ENCODE measurements at places on chromosomes 13 and 19. TPM values are rescaled to one million over a fixed set of nuclear protein-coding genes. Genes with fewer than 3 reads are reported as not detected.

DNA sequence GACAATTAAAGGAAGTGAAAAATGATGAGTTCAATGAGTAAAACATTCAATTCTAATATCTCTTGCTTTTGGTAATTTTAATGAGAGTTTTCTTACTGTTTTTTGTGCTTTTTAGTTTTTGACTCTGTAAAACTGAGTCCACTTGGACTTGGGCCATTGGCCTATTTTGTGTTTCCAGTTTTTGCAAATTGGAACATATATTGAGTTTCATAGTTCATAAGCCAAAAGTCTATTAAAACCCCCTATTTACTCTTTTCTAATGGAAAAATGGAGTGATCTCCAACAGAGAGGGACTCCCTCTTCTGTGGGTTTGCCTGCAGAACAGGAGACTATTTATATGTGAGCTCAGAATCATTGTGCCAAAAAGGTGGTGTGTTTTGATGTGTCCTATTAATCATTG is 219.7 kb upstream of the SPRY2 start:
- no peak for DNase-seq

DNA sequence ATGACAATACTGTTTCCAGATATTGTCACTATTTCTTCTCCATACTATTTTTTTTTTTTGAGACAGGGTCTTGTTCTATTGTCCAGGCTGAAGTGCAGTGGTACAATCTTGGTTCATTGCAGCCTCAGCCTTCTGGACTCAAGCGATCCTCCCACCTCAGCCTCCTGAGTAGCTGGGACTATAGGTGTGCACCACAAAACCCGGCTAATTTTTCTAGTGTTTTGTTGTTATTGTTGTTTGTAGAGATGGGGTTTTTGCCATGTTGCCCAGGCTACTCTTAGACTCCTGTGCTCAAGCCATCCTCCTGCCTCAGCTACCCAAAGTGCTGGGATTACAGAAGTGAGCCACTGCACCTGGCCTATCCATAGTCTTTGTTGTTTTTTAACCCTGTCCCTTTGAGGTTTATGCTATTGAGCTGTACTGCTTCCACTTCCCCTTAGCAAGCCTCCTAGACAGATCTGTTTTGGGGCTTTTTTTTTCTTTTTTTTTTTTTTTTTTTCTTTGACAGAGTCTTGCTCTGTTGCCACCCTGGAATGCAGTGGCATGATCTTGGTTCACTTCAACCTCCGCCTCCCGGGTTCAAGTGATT is 27.6 kb upstream of the MAP3K10 start:
- no peak for DNase-seq

The PLK5 gene
- total RNA-seq, result not detected

The MEDAG gene
- 21.0 TPM for total RNA-seq

The DNAAF3 gene
- total RNA-seq, result 1.6 TPM

GRCh38 chr19:23699521-23699860 is 12.5 kb upstream of the ZNF675 start:
- peak; percentile 88 for DNase-seq

GRCh38 chr13:111130116-111130508 is 15.0 kb downstream of the ARHGEF7 start:
- no peak for DNase-seq

DNA sequence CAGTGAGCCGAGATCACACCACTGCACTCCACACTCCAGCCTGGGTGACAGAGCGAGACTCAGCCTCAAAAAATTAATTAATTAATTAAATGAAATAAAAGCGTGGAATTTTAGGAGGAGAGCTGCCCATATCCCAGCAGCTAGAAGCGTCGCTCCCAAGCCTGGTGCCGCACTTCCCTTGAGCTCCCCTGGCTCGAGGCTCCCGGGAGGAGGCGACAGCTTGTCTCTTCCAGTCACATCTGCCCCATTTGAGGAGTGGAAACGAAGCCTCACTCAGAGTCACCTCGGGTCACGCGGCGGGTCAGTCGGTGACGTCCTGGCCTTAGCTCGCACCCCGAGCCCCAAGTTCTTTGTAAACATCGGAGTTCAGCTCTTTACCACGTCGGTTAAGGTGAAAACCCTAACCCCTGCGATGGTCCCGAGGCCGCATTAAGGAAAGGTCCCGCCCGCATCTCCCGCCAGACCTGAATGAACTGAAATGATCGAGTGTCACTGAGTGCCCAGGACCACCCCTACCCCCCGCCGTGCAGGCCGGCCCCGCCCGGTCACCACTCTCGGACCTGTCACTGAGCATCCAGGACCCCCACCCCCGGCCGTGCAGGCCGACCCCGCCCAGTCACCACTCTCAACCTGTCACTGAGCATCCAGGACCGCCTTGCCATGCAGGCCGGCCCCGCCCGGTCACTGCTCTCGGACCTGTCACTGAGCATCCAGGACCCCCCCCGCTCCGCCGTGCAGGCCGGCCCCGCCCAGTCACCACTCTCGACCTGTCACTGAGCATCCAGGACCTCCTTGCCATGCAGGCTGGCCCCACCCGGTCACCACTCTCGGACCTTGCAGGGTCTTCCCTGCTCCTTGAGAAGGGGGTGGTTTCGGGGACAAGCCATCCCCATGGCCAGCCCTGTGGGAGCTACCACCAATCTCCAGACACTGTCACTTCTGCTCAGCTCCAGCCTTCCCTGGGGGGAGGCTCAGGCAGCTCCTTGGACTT is 176.9 kb downstream of the KDM4B start:
- no peak for DNase-seq

- no peak for DNase-seq
These were observed 930.8 kb downstream of the SLITRK5 start for GRCh38 chr13:88601949-88602348.

- peak; percentile 32 for DNase-seq
These were observed 12.3 kb downstream of the CLDN10 start for GRCh38 chr13:95564733-95565291.

Measured in RPMI7951 (cell line).